ENCODE measurements at places on chromosomes 1 and 21. TPM values are rescaled to one million over a fixed set of nuclear protein-coding genes. Genes with fewer than 3 reads are reported as not detected.

KIF17 gene
- 5.1 TPM for total RNA-seq

NUDT4B gene
- 29.7 TPM for total RNA-seq

HPCA gene
- not detected for total RNA-seq

HES2 gene
- 0.77 TPM for total RNA-seq

TTLL10 gene
- total RNA-seq, result not detected

MYCL gene
- total RNA-seq, result 2.3 TPM

DAB1 gene
- not detected for total RNA-seq

FMOD gene
- 6.5 TPM for total RNA-seq

NR1I3 gene
- not detected for total RNA-seq

AZIN2 gene
- total RNA-seq, result 2.5 TPM

FAM167B gene
- 0.38 TPM for total RNA-seq

NCAM2 gene
- 11.6 TPM for total RNA-seq

OR2G6 gene
- total RNA-seq, result not detected

ICOSLG gene
- 0.19 TPM for total RNA-seq

OPTC gene
- not detected for total RNA-seq

LCE2B gene
- not detected for total RNA-seq

AKIRIN1 gene
- 43.1 TPM for total RNA-seq

LINGO4 gene
- total RNA-seq, result not detected

EVA1B gene
- total RNA-seq, result 126 TPM

HCRTR1 gene
- not detected for total RNA-seq

ADAMTSL4 gene
- 4.2 TPM for total RNA-seq

NUDC gene
- 71.9 TPM for total RNA-seq

AMPD1 gene
- total RNA-seq, result not detected

CELA3B gene
- not detected for total RNA-seq

KRTAP13-4 gene
- total RNA-seq, result not detected

JAM2 gene
- total RNA-seq, result 2.0 TPM

CIART gene
- total RNA-seq, result 4.8 TPM

LCE2A gene
- total RNA-seq, result not detected

KCNN3 gene
- total RNA-seq, result 0.28 TPM

SCCPDH gene
- 47.7 TPM for total RNA-seq

HPCAL4 gene
- not detected for total RNA-seq

S100A9 gene
- total RNA-seq, result not detected

TOMM40L gene
- 10.4 TPM for total RNA-seq

AGMAT gene
- 2.7 TPM for total RNA-seq

OLFM3 gene
- total RNA-seq, result not detected

ASCL5 gene
- total RNA-seq, result under 0.01 TPM

LDLRAD1 gene
- total RNA-seq, result not detected

FCRLB gene
- total RNA-seq, result 3.1 TPM

MASP2 gene
- total RNA-seq, result 0.19 TPM

DDAH1 gene
- 60.4 TPM for total RNA-seq

ACTL8 gene
- total RNA-seq, result not detected

SPRR2F gene
- not detected for total RNA-seq

ASTN1 gene
- total RNA-seq, result not detected

TNN gene
- total RNA-seq, result not detected

SUCO gene
- 42.0 TPM for total RNA-seq

TNFRSF18 gene
- total RNA-seq, result not detected

GPA33 gene
- total RNA-seq, result not detected

CFAP74 gene
- total RNA-seq, result not detected

RIMS3 gene
- total RNA-seq, result 0.85 TPM

REN gene
- total RNA-seq, result not detected

Measured in regular cardiac myocyte (primary cell).